HS-27A (cell line): ENCODE measurements at places on chromosomes 12 and 14.

- DNase-seq, result no peak
Observed at GRCh38 chr12:132140918-132141841, 2.9 kb downstream of the DDX51 start.

- no peak for DNase-seq
Observed at GRCh38 chr12:77577791-77578190, 252.9 kb upstream of the NAV3 start.

- DNase-seq, result no peak
Observed at GRCh38 chr14:78758333-78758732, 588.2 kb downstream of the NRXN3 start.

DNA sequence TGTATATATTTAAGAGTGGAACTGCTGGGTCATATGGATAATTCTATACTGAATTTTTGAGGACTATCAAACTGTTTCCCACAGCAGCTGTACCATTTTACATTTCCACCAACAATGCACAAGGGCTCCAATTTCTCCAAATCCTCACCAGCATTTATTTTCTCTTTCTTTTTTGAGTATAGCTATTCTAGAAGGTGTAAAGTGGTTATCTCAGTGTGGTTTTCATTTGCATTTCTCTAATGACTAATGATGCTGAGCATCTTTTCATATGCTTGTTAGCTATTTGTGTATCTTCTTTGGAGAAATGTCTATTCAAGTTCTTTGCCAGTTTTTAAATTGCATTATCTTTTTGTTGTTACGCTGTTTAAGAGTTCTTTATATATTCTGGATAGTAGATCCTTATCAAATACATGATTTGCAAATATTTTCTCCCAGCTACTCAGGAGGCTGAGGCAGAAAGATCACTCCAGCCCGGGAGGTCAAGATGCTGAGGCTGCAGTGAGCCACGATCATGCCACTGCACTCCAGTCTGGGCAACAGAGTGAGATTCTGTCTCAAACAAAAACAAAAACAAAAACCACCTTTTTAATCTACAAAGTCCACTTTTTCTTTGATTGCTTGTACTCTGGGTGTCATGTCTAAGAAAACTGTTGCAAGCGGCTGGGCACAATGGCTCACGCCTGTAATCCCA, 32.8 kb downstream of the GTF2A1 start:
- no peak for DNase-seq

DNA sequence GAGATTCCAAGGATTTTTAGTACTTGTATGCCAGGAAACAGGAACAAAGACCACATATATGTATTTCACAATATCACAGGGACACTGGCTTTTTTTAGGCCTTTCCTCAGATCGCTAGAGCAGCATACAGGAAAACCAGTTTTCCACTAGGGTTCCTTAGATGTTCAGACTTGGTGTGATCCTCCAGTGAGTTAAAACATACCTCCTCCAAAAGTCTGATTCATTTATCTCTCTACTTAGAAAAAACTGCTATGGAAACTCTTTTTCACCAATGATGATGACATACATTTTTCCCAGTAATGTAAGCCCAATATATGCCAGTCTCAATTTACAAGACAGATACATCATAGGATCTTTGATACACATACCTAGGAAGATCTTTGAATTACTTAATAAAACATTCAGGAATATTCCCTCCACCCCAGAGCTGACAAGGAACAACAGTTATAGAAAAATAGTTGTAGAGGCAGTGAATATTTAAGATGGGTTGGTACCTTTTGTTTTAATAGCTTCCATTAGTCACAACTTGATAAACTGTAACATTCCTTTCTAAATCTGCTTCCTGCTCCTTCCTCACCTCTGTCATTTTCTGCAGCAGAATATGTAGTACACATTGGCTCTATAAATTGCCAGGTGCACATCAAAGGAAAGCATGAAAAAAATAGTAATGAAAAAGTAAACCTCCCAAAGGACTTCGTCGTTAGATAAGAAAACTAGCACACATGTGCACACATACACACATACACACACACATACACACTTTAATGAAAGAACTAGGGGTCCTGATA, 27.5 kb downstream of the BCAT1 start:
- no peak for DNase-seq

DNA sequence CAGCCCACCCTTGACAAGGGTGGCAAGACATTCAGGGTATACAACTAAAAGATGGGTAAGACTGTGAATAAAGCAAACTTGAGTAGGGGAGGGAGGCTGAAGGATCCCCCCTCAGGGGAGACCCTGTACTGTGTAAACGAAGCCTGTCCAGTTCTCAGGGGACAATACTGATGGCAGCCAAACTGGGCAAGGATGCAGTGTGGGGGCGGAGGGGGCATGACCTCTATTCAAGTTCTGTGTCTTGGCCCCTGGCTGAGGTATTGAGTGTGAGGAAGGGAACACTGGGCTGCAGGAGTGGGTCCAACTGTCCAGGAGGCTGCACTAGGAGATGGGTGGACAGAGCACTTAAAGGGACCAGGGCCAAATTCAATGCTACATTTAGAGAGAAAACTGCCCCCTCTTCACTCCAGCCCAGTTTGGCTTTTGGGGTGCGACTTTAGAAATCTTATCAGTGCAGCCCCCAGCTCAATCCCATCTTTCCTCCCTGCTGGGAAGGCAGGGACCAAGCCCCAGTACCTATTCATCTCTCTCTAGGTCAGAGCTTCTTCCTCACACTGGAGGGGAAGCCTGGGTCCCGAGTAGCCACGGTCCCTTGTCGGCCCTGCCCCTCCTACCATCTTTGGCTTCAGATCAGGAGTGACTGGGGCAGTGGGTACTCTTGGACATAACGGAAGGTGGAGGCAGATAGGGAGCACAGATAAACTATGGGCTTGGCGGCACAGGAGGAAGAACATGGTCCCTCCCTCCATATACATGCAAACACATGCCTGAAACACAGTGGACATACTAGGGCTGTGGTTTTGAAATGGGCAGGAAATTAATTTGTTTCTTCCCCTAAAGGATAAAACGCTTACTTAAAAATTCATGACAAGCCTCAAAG, 11.8 kb downstream of the SLC39A5 start:
- DNase-seq, result no peak

GRCh38 chr12:27709932-27710591, 570 bp upstream of the MRPS35 start:
- no peak for DNase-seq

- no peak for DNase-seq
Observed at GRCh38 chr14:66944872-66945271, 244.4 kb upstream of the GARIN2 start.

- peak; percentile 38 for DNase-seq
Observed at GRCh38 chr14:29282169-29282568, 515.6 kb downstream of the FOXG1 start.

DNA sequence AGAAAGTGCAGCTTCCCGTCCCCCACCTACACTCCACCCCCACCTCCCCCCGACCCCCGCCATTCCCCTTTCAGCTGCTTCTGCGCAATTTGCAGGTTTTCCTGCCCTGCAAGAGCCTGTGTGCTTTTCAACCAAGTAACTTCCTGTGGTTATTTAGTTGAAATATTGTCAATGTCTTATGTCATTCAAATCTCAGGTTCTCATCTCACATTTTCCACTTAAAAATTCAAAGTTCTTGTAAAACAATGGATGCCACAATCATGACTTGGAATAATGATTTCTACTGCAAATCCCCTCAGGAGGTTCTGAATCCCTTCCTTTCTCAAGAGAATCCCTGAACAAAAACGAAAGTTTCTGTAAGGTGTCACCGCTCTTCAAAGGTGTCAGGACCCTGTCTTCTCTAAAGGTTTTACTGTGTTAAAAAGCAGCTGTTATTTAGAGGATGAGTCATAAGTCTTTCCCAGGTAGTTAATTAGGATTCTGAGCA, 31.6 kb downstream of the WBP11 start:
- DNase-seq, result no peak

- DNase-seq, result no peak
Observed at GRCh38 chr14:69828879-69829278, 31.8 kb upstream of the SLC10A1 start.

DNA sequence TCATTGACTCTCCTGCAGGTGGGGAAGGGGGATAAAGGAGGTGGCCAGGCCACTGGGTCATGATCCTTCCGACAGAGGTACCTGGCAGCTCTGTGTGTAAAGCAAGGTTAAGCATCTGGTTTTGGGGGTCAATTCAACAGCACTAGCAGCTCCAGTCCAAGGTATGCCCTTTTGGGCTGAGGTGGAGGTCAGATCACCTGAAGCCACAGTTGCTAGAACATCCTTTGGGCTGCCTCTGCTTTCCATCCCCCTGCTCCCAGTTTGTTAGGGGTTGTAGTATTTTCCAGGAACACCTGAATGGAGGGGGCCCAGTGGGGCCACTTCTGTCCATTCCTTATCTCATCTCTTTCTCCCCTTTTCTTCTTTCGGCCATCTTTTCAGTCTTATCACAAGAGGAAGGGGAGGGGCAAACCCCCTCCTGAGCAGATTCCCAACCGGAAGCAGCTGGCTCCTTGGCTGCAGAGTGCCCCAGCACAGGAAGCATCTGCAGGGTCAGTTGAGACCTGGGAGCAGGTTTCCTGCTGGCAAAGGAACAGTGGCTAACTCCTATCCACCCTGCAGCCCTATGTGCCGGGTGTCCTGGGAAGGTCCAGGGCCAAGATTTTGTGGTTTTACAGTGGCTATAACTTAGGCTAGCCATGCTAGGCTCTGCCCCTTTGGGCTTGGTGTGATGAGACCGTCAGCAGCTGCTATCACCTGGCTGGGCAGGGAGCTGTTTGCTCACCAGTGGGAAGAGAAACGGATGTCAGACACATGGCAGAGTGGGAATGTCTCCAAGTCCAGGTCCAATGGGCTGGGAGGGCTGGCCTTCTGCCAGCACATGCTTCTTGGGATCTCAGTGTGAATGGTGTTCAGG, 40.2 kb downstream of the SH2B3 start:
- no peak for DNase-seq

DNA sequence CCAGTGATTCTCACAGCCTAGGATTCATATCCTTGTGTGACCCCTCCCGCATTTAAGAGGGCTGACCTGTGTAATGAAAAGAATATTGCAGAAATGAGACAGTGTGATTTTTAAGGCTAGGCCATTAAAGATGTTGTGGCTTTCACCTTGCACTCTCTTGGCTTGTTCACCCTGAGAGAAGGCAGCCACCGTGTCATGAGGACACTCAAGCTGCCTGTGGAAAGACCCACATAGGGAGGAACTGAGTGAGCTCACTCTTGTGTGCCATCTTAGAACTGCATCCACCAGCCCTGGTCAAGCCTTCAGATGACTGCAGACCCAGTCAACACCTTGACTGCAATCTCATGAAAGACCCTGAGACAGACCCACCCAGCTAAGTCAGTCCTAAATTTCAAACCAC, 46.3 kb upstream of the TMPO start:
- no peak for DNase-seq

GRCh38 chr12:71045781-71046180, 112.0 kb downstream of the TSPAN8 start:
- DNase-seq, result peak; percentile 59

- no peak for DNase-seq
Observed at GRCh38 chr12:92537290-92537960, 165.4 kb upstream of the PLEKHG7 start.

- no peak for DNase-seq
Observed at GRCh38 chr14:30564868-30565248, 5.9 kb downstream of the G2E3 start.

DNA sequence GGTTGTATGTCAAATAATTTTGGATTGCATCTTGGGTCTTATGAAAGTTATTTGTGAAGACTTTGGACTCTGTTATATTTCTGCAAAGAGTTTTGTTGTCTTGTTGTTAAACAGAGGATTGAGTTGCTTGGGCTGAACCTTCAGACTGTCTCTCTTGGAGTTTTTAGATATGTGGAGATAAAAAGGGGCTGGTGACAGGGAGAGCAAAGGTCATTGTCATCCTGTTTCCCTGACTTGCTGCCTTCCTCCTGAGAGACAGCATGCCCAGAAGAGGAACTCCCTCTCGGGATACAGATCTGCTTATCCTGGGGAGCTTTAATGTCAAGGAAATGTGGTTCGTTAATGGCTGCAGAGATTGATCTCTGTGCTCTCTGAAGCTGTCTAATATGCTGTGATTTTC, 47.6 kb upstream of the RFLNA start:
- no peak for DNase-seq

- no peak for DNase-seq
Observed at GRCh38 chr12:99024191-99024590, 379.1 kb downstream of the APAF1 start.

GRCh38 chr12:100481021-100481420, 7.4 kb downstream of the NR1H4 start:
- no peak for DNase-seq

- DNase-seq, result no peak
Observed at GRCh38 chr12:65607401-65607841, 216.9 kb upstream of the HMGA2 start.

- DNase-seq, result no peak
Observed at GRCh38 chr12:76922866-76923265, 44.0 kb upstream of the CSRP2 start.

DNA sequence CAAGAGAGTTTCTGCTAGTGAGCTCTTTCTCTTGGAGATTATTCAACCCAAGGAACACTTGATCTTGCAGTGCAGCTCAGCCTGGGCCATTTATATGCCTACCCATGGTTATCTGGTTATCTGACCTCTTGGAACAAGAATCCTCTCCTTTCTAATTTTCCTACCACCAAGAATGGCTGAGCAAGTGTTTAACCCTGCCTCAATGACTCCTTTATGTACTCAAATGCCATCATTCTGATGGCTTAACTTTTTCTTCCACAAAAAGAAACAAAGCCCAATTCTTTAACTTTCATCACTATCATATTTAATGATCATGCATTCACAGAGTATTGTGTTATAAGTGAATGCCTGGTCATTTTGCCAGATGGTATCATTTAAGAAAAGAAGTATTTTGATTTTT, 67.8 kb downstream of the TMEM117 start:
- DNase-seq, result no peak

- no peak for DNase-seq
Observed at GRCh38 chr14:56905282-56905681, 95.0 kb upstream of the OTX2 start.

- no peak for DNase-seq
Observed at GRCh38 chr14:20657216-20658211, 16.0 kb upstream of the OR6S1 start.

- DNase-seq, result no peak
Observed at GRCh38 chr12:123992118-123992825, 19.3 kb downstream of the ZNF664 start.

GRCh38 chr12:102172436-102172835, 25.2 kb downstream of the PMCH start:
- DNase-seq, result no peak

- no peak for DNase-seq
Observed at GRCh38 chr14:70981000-70981952, 74.0 kb downstream of the PCNX1 start.
